T1000 (cell line): ENCODE measurements at places on chromosomes 1 and 21.

DNA sequence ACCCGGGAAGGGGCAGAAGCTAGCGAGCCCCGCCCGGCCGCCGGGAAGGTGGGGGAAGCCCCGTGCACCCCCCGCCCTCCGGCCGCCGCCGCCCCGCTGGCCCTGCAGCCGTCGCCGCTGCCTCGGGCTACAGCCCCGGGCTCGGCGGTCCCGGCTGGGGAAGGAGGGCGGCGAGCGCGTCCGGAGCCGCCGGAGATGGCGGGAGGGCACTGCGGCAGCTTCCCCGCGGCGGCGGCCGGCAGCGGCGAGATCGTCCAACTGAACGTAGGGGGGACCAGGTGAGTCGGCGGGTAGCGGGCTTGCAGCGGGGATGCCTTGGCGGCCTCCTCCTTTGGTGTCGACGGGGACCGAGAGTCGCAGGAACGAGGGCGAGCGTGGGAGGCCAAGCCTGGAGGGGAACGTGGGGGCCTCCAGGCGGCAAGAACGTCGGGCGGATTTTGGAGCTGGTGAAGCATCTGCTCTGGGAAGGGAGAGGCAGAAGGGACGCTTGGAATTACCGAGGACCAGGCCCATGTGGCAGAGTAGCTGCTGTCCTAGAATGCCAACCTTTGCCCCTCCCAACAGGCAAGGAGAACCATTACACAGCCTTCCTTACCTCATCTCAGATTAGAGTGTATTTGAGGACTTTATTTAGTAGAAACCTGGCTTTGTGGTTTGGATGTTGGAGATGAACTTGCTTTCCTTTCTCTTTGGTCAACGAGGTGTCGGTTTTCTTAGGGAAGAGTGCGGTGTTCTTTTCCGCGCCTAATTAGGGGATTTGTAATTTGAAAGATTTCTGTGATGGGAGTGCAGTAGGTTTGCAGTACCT, 591 bp downstream of the KCTD3 start:
- peak; percentile 61 for DNase-seq

DNA sequence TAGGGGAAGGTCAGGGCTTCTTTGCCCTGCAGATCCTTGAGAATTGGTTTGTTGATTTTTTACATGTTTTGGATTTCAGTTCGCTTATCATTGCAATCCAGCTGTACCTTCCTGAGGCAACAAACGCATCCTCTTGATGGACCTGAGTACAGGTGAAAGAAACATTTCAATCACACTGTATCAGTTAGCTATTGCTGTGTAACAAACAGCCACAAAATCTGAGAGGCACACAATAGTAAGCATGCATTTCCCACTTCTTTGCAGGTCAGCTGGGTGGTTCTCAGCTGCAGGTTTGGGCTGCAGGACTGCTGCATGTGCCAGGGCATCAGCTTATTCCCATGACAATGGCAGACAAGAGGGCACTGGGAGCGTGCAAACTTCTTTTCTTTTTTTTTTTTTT, 586.4 kb downstream of the MATN1 start:
- DNase-seq = no peak

- DNase-seq = no peak
Observed at GRCh38 chr1:240342251-240342625, 250.6 kb downstream of the FMN2 start.

DNA sequence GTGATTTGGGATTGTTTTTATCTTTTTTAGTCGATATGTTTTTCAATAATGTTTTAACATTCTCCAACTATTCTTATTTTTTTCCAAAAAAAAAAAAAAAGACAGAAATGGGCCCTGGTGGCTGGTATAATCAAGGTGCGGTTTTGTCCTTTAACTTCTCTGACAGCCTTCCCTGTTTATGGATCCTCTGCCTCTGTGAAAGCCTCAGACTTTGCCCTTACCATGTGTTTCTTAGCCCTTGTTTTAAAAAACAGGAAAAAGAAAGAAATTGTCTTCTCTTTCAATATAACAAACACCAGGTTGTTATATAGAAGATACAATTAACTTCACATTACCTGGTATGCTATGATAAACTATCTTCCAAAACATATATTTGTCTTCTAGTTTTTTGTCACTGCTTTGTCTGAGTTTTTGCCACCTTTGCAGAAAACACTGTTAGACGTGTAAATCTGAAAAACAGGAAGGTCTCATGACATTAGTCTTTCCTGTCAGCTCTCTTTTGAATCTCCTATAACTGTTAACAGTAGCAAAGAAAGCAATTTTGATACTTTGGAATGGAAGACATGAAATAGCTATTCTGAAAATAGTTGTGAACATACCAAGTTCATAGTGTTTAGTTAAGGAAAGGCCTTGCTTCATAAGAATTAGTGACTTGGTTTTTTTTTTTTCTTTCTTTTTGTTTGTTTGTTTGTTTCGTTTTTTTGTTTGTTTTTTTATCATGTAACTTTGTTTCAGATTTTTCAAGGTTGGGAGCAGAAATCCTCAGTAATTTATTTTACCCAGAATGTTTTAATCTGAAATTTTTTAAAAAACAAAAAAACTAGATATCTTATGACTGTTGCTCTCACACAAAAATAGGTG, 31.7 kb upstream of the CACYBP start:
- no peak for DNase-seq

DNA sequence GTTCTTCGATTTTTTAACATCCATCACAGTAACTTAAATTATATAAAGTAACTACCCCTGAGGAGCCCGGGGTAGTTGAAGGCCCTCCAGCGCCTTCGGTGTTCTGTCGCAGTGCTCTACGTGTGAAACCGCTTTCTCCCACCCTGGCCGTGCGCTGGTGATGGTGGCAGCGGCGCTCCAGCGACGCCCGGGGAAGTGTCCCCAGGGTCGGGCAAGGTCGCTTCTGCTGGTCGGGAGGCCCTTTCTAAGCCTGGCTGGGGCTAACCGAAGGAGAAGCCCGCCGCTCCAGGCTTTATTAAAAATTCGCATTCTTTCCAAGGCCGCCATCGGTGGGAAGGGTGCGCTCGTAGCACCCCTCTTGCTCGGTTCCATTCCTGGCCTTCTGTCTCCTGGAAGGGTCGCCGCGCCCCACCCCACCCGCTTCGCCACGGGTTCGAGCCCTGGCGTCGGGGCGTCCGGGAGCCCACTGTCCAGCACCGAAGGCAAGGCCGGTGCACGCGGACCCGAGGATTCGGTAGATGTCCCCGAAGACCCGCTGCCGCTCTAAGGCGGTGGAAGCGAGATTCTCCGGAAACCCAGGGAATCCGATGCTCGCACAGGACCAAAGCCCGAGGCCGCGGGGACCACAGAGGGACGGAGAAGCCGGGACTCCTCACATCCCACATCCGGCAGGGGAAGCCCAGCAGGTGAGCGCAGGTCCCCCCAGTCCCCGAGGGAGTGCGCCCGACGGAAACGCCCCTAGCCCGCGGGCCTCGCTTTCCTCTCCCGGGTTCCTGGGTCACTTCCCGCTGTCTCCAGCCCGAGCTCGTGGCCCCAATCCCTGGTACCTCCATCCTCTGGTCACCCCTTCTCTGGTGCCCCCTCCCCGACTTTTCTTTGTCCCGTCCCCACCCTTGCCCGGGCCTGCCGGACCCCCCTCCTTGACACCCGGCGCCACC, 685 bp upstream of the RIPPLY3 start:
- DNase-seq = no peak

DNA sequence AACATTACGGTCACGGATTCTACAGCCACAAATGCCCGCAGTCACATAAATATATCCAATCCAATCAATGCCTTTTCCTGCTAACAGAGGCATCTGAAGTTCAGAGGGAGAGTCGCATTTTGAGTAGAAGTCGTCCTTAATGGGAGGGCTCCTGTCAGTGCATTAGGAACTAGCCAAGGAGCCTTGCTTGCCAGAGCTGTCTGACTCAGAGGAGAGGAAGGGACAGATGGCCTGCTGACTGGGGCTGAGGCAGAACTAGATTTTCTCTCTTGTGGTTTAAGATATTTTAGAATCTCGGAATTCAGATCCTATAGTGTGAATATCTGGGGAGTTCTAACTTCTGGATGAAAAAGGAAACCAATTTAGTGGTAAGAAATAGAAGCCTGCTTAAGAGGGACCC, 10.6 kb downstream of the XKR8 start:
- DNase-seq = no peak

GRCh38 chr1:17688217-17688810, 66.8 kb upstream of the ACTL8 start:
- DNase-seq = no peak

DNA sequence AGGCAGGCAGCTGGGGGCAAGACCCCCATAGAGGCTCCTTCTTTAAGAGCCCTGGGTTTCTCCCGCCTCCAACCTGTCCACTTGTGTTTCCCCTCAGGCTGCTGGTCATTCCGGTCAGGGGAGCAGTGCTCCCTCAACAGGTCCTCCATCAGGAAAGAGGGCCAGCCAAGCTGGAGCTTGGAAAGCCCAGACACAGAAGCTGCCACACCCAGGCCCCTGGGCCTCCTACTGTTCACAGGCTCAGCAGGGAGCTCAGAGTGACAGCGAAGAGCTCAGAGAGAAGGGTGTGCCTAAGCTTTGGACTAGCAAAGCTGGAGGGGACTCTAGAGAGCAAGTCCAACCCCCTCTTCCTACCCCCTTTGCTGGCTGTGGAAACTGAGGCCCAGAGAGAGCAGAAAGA, 10.3 kb upstream of the CDCP2 start:
- DNase-seq = no peak

- peak; percentile 81 for DNase-seq
Observed at GRCh38 chr1:33327587-33328325, 6.9 kb upstream of the A3GALT2 start.

DNA sequence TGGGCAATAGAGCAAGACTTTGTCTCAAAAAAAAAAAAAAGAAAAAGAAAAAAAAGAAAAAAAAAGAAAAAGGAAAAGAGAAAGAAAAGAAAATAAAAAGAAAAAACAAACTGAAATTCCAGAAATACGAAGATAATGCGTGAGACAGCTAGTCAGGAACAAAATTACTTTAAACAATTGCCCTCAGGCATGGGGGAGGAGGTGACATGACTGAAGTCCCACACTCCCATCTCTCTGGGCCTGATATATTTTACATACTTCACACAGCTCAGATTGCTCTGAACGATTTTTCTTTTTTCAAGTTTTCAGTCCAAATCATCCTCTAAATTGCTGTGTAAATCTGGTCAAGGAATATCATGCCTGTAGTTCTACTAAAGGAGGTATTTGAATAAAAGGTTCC, 409.5 kb upstream of the DEPDC1 start:
- DNase-seq = no peak

- no peak for DNase-seq
Observed at GRCh38 chr1:161223805-161224694, 622 bp upstream of the APOA2 start.

DNA sequence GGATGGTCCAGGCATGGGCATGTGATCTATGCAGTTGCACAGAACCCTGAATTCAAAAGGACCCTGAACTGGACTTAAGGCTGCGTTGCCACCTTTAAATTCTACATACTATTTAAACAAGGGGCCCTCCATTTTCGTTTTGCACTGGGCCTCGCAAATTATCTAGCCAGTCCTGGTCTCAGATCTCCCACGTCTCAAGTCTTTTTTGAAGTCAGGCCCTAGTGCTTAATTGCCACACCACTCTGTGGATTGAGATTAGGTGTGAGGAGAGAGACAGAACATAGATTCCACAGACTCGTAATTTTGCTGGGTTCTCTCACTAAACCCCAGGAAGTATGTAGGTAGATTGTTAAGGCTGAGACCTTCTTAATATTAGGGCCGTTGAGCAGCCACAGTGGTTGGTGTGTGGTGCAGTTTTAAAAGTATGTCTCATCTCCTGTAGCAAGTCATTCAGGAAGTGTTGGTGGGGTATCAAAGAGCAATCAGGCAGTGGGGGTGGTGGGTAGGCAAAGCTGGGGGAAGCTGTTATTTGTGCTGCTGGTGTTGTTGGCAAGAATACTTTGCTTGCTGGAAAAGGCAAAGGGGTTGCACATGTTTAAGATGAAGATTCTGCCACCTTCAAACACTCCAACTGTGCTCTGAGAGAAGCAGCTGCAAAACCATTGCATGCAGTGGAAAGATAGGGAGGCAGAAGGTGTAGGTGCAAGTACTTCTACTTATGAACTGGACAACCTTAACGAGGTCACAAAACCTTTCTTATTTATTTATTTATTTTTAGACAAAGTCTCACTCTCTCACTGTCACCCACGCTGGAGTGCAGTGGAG, 11.2 kb downstream of the CD84 start:
- DNase-seq = no peak

GRCh38 chr1:58997060-58997411, 213.2 kb upstream of the JUN start:
- no peak for DNase-seq

GRCh38 chr1:86507935-86508582, 38.8 kb upstream of the CLCA4 start:
- DNase-seq = peak; percentile 34

DNA sequence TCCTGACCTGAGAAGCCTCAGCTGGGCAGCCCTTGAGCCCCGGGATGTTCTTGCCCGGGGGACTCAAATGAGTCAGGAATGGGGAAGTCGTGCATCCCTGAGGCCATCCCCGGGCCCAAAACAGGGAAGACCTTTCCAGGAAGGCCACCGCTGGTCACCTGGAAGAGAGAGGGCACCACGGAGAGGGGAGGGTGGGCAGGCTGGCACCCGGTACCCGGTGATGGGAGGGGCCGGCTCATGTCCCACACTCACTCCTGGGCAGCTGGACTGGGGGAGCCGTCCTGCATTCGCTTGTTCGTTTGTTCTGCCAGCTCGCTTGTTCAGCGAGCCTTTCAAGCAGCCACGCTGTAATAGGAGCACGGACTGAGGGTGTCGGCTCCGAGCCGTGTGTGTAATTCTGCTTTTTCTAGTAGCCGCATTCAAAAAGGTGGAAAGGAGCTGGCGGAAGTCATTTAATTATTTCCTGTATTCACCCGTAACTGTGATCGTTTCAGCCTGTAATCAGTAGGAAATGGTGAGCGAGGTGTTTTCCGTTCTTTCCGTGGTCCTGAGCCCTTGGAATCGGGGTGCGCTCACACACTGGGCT, 48.4 kb upstream of the CCDC27 start:
- no peak for DNase-seq

- DNase-seq = no peak
Observed at GRCh38 chr1:226574591-226575435, 26.2 kb downstream of the STUM start.

DNA sequence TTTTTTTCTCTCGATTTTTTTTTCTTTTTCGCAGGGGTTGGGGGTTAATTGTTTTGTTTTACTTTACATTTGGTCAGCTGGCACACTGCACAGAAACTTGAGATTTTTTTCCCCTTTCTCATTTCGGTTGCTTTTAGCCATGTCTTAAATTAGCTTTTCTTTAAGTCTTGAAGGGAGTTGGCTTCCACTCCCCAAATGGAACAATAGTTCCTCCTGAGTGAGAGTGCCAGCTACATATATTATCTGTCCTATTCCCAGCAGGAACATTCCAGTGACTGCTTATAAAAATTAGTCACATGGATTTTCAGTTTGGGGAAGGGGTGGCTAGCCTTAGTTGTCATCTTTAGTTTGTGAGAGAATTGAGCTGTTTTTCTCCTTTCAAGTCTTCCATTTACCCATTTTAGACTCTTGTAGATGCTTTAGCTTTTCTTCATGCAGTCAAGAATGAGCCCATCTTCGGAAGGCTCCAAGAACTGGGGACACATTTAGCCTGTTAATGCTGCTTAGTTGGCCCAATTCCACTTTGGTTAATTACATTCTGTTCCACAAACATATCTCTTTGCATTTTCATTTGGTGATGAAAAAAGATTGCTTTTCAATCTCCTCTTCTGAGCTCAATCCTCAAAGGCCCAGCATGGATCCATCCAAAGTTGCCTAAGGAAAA, 510.1 kb upstream of the CXADR start:
- no peak for DNase-seq
